Right atrium auricular region (tissue), 2 donors: ENCODE measurements at places on chromosomes 3 and 15. TPM values are rescaled to one million over a fixed set of nuclear protein-coding genes. Genes with fewer than 3 reads are reported as not detected.

The ALPK3 gene
- 51.0 TPM for total RNA-seq

GRCh38 chr3:128945878-128946175, 48.0 kb downstream of the CFAP92 start:
- no peak for DNase-seq

DNA sequence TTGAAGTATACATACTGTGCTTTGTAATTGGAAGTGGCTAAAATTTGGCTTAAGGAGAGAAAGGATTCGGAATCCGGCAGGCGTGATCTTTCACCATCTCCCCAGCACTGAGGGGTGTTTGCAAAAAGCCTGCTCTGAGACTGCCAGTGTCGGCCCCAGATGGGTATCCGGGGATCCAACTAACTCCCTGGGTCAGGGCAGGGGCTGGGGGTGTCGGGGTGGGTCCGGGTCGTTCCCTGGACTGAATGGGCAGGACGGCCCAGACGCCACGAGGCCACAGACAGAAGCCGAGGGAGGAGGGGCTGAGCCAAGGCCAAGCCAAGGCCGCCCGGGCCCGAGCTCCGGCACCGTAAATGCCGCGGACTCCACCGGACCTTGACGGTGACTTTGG, 349 bp downstream of the PPIB start:
- DNase-seq = no peak

DNA sequence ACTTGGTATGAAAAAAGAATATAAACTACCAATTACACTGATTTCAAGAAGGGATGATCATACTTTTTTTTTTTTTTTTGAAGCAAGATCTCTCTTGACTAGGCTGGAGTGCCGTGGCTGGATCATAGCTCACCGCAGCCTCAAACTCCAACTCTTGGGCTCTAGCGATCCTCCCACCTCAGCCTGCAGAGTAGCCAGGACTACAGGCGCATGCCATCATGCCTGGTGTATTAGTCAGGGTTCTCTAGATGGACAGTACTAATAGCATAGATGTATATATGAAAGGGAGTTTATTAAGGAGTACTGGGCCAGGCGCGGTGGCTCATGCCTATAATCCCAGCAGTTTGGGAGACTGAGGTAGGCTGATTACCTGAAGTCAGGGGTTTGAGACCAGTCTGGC, 11.5 kb upstream of the SEC11A start:
- DNase-seq = peak; percentile 40

DNA sequence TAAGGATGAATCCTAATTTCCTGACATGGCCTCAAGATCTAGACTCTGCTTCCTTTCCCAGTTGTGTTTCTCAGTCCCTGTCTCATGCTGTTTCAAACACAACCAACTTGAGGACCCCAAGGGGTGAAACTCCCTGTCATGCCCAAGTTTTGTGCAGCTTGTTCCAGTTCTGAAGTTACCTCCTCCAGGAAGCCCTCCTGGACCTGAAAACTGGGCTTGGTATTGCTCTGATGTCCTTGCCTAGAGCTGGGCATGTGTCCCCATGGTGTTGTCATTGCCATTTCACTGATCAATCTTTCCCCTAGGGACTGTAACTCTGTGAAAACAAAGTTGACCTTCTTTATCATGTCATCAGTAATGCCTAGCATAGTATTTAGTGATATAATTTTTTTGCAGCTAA, 6.1 kb upstream of the LMOD3 start:
- no peak for DNase-seq

The TMEM212 gene
- not detected for total RNA-seq

The CD80 gene
- total RNA-seq = 0.20 TPM

GRCh38 chr15:63892794-63893441, 59.2 kb upstream of the HERC1 start:
- DNase-seq = no peak

- no peak for DNase-seq
These were observed 46.0 kb upstream of the SLC7A14 start for GRCh38 chr3:170631755-170632488.

GRCh38 chr15:52667597-52667996, 11.6 kb downstream of the ATOSA start:
- DNase-seq = no peak

- no peak for DNase-seq
These were observed 18.2 kb downstream of the APBA2 start for GRCh38 chr15:28904003-28904402.

DNA sequence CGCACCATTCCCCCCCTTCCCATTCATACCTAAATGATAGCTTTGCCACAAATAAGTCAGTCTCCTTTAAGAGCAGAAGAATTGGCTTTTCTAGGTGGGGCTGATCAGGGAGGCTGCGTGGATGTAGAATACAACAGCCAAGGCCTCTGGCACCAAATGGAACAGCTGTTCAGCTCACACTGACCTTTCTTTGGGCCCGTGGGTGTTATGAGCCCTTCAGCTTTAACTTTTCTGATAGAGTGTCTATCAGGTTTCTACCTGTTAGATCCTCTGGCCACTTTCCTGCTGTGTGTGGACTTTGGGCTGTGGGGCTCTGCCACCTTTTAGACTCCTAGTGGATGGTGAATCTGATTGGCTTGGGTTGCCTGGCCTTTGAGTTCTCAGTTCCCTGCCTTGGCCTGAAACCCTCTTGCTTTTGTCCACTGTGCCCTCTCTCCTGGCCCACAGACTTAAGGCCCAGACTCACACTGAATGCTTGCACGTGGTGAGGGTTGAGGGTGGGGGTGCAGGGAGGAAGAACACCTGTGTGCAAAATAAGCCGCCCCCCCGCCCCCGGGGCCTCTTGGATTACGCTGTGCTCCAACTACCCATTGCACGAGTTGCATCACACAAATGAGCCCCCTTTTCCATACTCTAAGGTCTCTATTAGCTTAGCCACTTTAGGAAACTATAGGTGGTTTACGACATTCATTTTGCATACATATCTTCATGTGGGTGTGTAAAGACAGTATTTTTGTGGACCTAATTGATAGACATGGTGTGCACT, 1.3 kb upstream of the RFX7 start:
- no peak for DNase-seq

DNA sequence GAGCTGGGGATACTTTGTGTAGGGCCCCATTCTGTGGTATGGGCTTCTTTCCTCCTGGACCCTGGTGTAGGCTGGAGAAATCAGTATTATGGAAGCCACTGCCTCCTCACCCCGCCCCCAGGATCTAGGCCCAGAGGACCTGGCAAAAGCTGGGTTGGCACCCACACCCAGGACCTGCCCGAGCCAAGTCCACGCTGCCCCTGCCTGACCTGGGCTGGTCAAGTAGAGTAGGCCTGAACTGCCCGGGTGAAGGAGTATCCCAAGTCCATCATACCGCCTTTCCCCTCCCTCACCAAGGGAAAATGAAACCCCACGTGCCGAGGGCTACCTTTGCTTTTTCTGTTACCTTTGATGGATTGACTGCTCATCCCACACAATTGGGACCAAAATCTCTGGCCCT, 37.7 kb upstream of the TRAK1 start:
- DNase-seq = peak; percentile 58

GRCh38 chr15:49225572-49226281, 55.7 kb downstream of the GALK2 start:
- no peak for DNase-seq

DNA sequence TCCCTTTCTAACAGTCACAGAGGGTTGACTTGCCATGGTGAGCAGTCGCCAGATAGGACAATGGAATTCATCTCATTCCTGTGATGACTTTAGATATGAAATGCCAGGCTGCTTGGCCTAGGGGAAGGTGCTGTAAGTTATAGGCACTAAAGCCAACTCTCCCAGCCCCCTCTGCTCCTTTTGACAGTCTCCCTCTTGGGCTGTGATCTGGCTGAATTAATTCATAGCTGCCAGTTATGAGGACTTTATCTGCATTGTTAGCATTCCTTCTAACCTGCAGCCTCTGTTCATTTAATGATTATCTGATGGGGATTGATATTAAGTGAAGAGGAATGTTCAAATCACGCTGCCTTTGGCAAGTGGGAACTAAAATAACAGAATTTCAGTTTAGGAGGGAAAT, 427.1 kb upstream of the RASGRP1 start:
- DNase-seq = no peak

- no peak for DNase-seq
These were observed 57.0 kb upstream of the MCTP2 start for GRCh38 chr15:94174399-94174802.

The CHRFAM7A gene
- total RNA-seq = 0.43 TPM

DNA sequence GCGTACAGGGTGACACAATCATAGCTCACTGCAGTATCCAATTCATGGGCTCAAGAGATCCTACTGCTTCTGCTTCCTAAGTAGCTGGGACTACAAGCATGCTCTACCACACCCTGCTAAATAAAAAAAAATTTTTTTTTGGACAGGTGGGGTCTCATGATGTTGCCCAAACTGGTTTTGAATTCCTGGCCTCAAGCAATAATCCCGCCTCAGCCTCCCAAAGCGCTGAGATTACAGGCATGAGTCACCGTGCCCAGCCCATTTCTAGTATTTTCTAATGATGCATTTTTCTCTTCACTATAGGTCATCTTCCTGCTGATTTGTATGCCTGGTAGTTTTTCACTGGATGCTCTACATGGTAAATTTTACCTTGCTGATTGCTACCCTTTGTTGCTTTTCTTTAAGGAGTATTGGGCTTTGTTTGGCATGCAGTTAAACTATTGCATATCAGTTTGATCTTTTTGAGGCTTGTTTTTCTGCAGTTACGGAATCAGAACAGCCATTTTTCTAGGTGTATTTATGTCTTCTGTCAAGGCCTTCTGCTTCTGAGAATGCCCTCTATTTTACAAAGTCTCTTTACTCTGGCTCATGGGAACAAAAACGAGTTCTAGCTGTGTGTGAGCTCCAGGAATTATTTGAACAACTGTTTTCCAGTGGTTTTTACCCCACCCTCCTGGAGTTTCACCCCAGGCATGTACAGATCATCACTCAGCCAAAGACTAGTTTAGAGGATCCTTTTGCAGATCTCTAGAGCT, 14.2 kb upstream of the NPTN start:
- DNase-seq = no peak

The AP3S2 gene
- total RNA-seq = 65.9 TPM

The SYNPR gene
- 2.7 TPM for total RNA-seq

DNA sequence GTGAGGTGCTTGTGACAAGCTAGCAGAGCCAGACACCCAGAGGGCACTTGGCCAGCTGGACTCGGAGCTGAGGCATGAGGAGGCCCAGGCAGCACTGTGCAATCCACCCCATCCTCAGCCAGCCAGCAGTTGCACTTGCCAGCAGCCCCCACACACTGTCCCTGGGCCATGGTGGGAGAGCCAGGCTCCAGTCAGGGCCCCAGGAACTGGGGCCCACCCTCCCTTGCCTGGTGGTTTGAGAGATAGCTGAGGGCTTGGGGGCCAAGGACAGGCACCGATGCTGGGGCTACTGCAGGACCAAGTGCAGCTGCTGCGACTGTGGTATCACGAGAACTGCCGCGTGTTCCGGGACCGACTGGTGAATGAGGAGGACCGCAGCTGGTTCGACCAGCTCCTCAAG, 63.5 kb downstream of the DNAH1 start:
- no peak for DNase-seq

DNA sequence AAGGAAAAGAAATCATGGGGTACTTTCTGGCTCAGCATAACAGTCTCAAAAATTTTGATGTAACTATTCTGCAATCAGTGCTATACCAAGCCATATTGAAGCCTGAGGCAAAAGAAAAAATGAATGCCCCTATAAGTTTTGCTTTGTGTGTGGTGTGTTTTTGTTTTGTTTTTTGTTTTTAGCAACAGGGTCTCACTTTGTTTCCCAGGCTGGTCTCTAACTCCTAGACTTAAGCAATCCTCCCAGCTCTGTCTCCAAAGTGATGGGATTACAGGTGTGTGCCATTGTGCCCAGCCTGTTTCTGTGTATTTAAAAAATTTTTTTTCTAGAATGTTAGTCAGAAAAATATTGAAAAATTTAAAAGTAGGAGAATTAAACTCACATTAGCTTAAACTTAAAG, 93.2 kb downstream of the ZNF280D start:
- no peak for DNase-seq

The SLC27A2 gene
- total RNA-seq = not detected

The RTP3 gene
- not detected for total RNA-seq

DNA sequence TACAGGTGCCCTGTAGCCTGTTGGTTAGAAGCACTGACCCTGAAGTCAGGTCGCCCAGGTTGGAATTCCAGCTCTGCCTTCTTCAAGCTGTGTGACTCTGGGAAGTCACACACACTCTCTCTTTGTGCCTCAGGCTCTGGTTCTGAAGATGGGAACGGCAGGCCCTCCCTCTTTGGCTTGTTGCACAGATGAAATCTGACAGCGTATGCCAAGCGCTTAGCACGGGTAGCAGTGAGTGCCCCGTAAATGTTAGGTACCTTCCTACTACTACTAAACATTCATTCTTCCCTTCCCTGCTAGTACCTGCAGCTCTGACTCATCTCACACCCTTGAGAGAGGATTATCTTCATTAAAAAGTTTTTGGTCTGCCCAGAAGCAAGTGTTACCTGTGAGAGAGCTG, 139.0 kb downstream of the PGPEP1L start:
- no peak for DNase-seq

DNA sequence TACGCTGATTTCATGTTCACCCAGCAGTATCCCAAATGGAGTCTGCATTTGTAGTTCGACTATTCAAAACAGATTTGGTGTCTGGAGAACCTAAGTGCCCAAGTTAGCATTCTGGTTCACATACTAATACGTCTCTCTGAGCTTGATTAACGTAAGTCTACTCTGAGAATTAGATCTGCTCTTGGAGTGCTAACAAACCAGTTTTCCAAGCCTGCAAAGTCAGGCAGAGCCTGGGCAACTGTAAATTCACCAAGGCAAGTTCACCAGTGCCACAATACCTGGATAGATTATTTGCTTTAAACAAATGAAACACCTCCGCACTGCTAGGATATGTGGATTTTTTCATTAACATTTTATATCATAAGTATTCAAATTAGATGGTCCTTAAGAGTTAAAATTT, 912.6 kb downstream of the ROBO1 start:
- DNase-seq = no peak

GRCh38 chr15:42547918-42548248, 710 bp downstream of the LRRC57 start:
- DNase-seq = no peak

GRCh38 chr3:170154569-170155143, 26.9 kb downstream of the PHC3 start:
- no peak for DNase-seq

GRCh38 chr3:156668073-156668763, 6.2 kb upstream of the TIPARP start:
- no peak for DNase-seq

DNA sequence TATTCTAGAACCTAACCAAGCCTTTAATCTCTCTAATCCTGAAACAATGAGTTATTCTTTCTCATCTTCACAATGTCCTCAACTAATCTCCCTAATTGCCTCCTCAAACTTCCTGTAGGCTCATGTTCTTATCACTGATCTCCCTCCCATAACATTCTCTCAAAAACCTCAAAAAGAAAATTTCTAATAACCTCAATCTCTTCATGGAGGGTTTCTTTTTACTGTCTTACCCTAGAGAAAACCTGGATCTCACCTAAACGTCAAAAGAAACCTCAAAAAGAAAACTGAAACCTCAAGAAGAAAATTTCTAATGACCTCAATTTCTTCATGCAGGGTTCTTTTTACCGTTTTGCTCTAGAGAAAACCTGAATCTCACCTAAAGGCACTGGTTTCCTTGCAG, 150.2 kb downstream of the GSK3B start:
- DNase-seq = no peak

The PFN2 gene
- 29.3 TPM for total RNA-seq

The PLS1 gene
- total RNA-seq = 0.96 TPM
